ENCODE measurements at places on chromosomes 7 and 10.

GRCh38 chr10:118458957-118459641 is 117.0 kb upstream of the FAM204A start:
- DNase-seq: no peak

- DNase-seq: no peak
Measured at GRCh38 chr10:120656107-120656506, 195.1 kb upstream of the WDR11 start.

DNA sequence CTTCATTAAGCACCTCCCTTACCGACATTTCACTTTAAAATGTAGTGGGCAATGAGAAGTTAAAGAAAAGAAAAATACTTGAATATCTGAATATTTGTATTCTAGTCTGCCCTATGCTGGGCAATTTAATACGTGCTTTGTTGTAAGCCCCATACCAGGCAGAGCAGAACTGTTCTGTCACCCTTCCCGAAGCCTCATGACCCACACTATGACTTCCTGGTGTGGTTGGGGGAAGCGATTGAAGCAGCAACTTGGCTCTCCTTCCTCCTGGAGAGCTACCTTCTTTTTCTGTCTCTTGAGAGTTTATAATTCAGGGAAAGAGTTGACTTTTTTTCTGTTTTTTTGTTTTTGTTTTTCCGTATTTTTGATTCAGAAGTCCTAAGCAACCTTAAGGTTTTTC is 243.7 kb downstream of the INHBA start:
- no peak for DNase-seq

- no peak for DNase-seq
Measured at GRCh38 chr7:142739923-142740492, 9.3 kb upstream of the PRSS1 start.

GRCh38 chr7:102258749-102259107 is 27.9 kb upstream of the SH2B2 start:
- DNase-seq: no peak

DNA sequence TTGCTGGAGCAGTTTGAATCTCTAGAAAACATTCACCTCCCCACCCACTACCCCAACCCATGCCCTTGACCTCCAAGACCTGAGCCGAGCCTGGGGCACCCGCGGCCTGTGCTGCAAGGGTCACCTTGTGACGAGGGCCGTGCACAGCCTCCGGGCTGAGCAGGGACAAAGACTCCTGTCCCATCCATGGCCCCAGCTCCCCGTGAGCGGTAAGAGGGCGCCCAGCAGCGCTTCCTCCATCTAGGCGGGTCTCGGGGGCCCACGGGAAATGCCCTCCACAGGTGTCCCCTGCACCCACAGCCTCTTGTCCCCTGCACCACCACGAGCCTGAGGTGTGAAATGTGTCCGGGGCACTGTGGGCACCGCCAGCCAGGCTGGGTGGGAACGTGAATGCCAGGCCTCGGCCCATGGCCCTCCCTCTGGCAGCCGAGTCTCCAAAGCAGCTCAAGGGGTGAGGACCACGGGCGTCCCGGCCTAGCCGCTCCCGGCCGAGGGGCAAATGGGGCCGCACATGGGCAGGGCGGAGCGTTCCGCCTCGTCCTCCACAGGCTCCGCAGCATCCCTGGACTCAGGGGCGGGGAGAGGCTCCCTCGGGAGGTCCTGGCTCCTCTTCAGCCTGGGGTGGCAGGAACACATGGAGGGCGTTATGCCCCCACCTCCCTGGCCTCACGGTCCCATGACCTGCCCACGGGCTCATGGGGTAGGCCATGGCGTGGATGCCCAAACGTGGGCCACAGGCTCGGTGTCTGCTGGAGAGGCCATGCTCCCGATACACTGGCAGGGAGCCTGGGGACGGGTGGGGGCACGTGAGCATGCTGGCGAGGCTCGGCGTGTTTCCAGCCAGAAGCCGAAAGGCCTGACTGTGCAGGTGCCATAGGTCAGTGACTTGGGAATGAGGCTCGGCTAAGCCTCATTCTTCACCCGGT is 21.1 kb downstream of the DPYSL4 start:
- no peak for DNase-seq

- no peak for DNase-seq
Measured at GRCh38 chr10:132522521-132523411, 14.8 kb upstream of the INPP5A start.

GRCh38 chr10:72059843-72060822 is 28.2 kb downstream of the SPOCK2 start:
- no peak for DNase-seq

GRCh38 chr10:66882271-66882670 is 43.6 kb upstream of the LRRTM3 start:
- DNase-seq: no peak

- no peak for DNase-seq
Measured at GRCh38 chr10:79357180-79357579, 9.9 kb downstream of the PPIF start.

DNA sequence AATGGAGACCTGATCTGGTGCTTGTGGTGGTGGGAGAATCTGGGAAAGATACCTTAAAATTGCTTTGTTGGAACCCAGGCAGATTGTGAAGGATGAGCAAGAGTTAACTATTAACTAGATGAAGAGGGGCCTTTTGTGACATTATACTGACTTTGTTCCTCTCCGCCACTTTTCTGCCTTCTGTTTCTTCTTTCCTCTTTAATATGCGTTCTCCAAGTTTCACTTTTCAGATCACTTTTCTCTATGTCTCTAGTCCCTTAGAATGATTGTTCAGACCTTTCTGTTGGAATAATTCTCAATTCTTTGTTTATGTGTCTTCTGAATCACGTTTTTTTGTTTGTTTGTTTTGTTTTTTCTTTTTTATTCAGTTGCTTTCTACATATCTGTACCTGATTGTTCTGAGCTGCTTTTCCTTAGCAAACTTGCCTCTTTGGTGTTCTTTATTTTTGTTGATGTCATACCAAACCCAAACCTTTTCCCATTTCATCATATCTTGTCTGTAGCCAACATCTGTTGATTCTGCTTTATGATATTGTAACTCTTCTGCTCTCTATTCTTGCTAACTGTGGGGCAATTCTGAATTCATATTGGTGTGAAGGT is 2.8 kb downstream of the BMPR1A start:
- DNase-seq: no peak

DNA sequence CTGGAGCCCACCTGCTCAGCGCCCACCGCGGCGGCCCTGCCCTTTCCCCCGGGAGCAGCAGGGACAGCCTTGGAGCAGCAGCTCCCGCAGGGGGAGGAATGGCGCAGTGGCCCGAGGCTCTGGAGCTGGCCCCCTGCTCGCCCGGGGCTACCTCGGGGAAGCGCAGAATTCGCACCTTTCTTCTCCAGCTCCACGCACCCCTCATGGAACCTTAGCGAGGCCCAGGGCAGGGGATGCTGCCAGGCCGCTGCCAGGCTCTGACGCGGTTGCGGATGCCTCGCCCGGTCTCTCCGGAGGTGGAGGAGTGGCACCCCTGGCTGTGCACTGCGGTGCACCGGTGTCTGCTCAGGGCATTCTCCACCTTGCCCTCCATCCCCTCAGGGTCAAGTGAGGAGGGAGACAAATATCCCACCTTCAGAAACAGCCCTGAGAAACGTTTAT is 84.9 kb upstream of the MKI67 start:
- no peak for DNase-seq

DNA sequence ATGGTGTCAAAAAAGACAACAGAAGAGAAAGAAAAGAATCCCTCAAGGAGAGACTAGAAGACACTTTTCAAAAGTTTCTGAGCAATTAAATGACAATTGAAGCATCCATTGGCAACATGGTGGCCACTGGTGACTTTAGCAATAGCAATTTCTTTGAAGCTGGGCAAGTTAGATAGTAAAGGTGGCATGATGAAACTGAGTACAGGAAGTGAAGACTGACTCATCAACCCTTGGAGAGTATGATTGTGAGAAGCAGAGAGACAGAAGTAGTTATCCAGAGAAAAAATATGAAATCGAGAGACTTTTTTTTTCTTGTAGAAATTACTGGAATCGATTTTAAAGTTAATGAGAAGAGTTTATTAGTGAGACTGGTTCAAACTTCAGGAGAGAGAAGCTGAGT is 52.5 kb downstream of the DGKB start:
- DNase-seq: no peak

DNA sequence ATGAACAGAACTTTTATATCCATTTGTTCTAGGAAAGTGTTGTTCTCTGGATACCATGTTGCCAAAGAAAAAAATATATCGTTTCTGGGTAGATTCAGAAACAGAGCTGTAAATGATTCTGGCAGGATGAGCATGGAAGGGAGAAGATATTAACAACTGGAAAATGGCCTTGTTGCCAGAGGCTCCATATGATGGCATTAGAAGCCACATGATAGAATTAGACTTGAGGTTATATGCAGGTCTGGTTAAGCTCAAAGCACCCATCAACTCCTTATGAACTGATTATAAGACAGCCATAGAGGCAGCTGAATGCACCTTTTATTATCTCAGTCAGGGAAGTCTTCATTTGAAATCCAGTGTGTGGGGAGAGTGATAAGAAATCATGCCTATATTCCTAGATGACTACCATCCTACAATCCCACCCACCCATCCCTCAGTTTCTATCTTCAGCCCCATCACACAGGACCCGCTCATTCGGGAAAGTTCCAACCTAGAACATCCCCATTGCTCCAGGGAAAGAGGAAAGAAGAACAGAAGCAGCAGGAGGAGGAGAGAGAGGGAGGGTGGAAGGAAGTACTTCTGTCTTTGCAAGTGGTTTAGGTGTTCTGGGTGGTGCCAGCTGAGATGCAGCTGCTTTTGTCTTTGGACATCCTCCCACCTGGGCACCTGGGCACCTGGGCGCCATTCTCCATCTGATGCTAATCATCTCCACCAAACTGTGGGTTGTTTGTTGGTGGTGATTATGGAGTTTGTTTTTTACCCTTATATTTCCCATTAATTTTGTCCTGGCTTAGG is 25.5 kb upstream of the TRIL start:
- DNase-seq: no peak

GRCh38 chr7:135913404-135913803 is 63.8 kb downstream of the MTPN start:
- no peak for DNase-seq

DNA sequence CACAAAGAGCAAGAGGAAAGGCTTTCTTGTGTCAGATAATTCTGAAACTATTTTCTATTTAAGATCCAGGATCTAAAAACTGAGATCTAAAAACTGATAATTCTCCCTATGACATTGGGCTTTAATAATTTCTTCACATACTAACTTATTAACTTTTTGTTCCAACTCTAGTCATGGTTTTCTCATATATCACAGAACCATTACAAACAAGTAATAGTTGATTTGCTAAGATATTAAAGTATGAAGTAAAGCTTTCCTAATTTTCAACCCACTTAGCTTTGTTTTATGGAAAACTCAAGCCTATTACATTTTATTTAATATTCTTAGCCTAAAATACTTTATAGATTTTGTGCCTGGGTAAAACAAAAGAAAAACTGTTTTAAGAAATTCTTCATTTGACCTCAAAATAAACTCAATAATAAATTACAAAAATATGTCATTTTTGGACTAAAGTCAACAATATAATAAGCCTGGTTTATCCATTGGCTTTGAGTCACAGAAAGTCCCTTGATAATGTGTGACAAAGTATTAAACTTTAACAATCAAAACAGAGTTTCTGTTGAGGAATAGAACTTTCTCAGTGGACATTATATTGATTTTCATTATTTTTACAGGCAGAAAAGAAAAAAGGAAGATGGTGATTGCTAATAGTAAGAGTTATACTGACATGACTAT is 1142.9 kb upstream of the SORCS1 start:
- no peak for DNase-seq

GRCh38 chr7:100003711-100004661 is 11.4 kb upstream of the ZKSCAN1 start:
- no peak for DNase-seq

DNA sequence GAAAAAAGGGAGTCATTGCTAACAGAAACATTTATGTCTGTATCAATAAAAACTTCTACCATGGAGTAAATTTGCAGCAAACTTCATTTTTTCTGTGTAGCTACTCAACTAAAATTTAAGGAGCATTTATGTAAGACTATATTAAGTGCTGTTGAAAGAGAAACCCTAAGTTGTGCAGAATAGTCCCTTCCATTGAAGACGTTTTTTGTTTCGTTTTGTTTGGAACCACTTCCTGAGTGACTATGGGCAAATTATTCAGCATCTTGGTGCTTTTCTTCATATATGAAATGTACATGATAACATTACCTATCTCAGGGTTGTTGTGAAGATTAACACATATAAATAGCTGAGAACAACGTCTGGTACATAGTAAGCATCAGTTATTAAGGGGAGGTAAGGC is 24.3 kb downstream of the SEM1 start:
- no peak for DNase-seq

DNA sequence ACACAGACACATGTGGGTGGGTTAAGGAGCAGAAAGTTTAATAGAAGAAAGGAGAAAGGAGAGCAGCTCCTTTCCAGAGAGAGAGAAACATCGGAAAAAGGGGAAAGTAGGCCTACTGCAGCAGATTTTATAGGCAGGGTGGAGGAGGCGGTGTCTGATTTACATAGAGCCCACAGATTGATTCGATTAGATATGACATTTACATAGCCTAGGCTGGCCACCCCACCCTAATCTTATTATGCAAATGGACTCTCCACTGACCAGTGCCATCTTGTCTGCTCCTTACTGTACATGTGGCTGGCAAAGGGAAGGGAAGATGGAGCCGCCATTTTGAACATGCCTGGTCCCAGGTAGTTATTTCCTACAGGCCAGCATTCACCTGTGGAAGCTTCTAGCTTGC is 38.7 kb upstream of the SCIN start:
- DNase-seq: no peak

DNA sequence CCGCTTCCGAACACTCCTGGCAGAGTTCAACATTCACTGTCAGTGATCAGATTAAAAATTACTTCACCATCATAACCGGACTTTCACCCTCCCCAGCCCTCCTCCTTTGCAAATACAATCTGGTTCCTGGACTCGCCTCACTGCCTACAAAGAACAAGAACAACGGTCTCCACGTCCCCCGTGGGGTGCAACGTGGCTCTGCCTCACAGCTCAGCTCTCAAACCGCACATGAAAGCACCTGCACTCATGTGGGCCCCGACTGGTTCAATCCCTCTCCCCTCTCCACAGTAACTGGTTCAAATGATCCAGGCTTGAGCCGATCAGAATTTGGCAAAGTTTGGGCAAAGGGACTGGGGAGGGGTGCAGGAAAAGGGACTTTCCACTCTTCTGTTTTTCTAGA is 21.0 kb downstream of the ASB13 start:
- DNase-seq: no peak

DNA sequence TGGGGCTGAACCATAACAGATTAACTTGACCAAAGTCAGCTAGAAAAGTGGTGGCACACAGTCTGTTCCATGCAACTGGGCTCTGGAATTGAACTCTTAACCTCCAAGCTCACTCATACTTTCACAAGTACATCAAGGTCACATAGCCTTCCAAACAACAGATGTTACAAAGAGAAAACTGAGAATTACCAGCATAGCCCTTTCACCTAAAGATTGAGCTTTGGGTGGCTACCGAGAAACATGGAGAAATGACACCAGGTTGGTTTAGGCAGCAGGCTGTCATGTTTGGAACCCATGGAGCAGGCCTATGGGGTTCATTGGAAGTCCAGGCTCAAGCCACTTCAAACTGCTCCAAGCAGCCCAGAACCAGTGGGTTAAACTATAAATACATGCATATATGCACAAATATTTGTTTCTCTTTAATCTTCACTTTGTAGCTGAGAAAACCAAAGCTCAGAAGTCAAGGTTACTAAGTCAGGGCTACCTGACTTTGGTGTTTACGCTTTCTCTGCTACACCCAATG is 59.1 kb downstream of the MALSU1 start:
- DNase-seq: no peak

- DNase-seq: no peak
Measured at GRCh38 chr10:127556916-127557315, 7.8 kb downstream of the NPS start.

Data from NCI-H1436 treated with DMSO at 0.1 percent for 48 hours (cell line).